ENCODE measurements at places on chromosomes 5 and 9. TPM values are rescaled to one million over a fixed set of nuclear protein-coding genes. Genes with fewer than 3 reads are reported as not detected.

The CKMT2 gene
- polyA plus RNA-seq: not detected

The SLC6A7 gene
- polyA plus RNA-seq: 0.65 TPM

The FIBCD1 gene
- not detected for polyA plus RNA-seq

The PCDHA4 gene
- polyA plus RNA-seq: 10.7 TPM

The KLF9 gene
- 35.3 TPM for polyA plus RNA-seq

The CNTNAP3 gene
- 0.73 TPM for polyA plus RNA-seq

The FGFR4 gene
- not detected for polyA plus RNA-seq

The ZNF608 gene
- polyA plus RNA-seq: 15.7 TPM

The SLIT3 gene
- polyA plus RNA-seq: 11.9 TPM

The ANKRD34B gene
- polyA plus RNA-seq: not detected

The FBP2 gene
- polyA plus RNA-seq: not detected

The DMRT3 gene
- polyA plus RNA-seq: not detected

The PFN3 gene
- polyA plus RNA-seq: not detected

The WDR38 gene
- polyA plus RNA-seq: not detected

The MRNIP gene
- polyA plus RNA-seq: 43.1 TPM

The PKD2L2 gene
- polyA plus RNA-seq: not detected

The CAMK2A gene
- 39.5 TPM for polyA plus RNA-seq

The LAMC3 gene
- not detected for polyA plus RNA-seq

The NSG2 gene
- 376 TPM for polyA plus RNA-seq

The PCDHGA11 gene
- 2.4 TPM for polyA plus RNA-seq

The FOXD4L5 gene
- not detected for polyA plus RNA-seq

The LCN15 gene
- polyA plus RNA-seq: not detected

The CCDC152 gene
- 60.9 TPM for polyA plus RNA-seq

The GLDC gene
- 20.2 TPM for polyA plus RNA-seq

The FAM151B gene
- polyA plus RNA-seq: 1.7 TPM

The ELOVL7 gene
- polyA plus RNA-seq: 9.0 TPM

The RFX3 gene
- 7.1 TPM for polyA plus RNA-seq

The TAF1L gene
- not detected for polyA plus RNA-seq

The FRMD3 gene
- polyA plus RNA-seq: 5.1 TPM

The SLC12A7 gene
- polyA plus RNA-seq: not detected

The HTR1A gene
- polyA plus RNA-seq: not detected

The SYK gene
- not detected for polyA plus RNA-seq

The ARAP3 gene
- 0.55 TPM for polyA plus RNA-seq

The KCNV2 gene
- not detected for polyA plus RNA-seq

The SLC36A3 gene
- polyA plus RNA-seq: not detected

The PRDM9 gene
- polyA plus RNA-seq: not detected

The CNTFR gene
- 0.66 TPM for polyA plus RNA-seq

The RLN2 gene
- polyA plus RNA-seq: 1.8 TPM

Data from Purkinje cell (primary cell).